Purkinje cell (primary cell): ENCODE measurements at places on chromosomes 13 and 19. TPM values are rescaled to one million over a fixed set of nuclear protein-coding genes. Genes with fewer than 3 reads are reported as not detected.

ZNF221 gene
- polyA plus RNA-seq, result 4.2 TPM in 1 of 2 replicates, not detected in the other

LIPE gene
- not detected in 2 replicates for polyA plus RNA-seq

PTGER1 gene
- polyA plus RNA-seq, result not detected in 2 replicates

TEKTIP1 gene
- polyA plus RNA-seq, result not detected in 2 replicates

CYSLTR2 gene
- not detected in 2 replicates for polyA plus RNA-seq

PEX11G gene
- polyA plus RNA-seq, result 0.42 TPM in 1 of 2 replicates, not detected in the other

PDX1 gene
- not detected in 2 replicates for polyA plus RNA-seq

THOP1 gene
- polyA plus RNA-seq, result 1.5 and 3.0 TPM in 2 replicates

HCST gene
- 2.0 and 3.8 TPM in 2 replicates for polyA plus RNA-seq

HIPK4 gene
- polyA plus RNA-seq, result 1.0 TPM in 1 of 2 replicates, not detected in the other

GAPDHS gene
- not detected in 2 replicates for polyA plus RNA-seq

UBE2M gene
- polyA plus RNA-seq, result 6.2 and 12.5 TPM in 2 replicates

RASAL3 gene
- 1.2 TPM in 1 of 2 replicates, not detected in the other for polyA plus RNA-seq

EBI3 gene
- not detected in 2 replicates for polyA plus RNA-seq

IGFL2 gene
- not detected in 2 replicates for polyA plus RNA-seq

SOHLH2 gene
- 0.63 and 1.1 TPM in 2 replicates for polyA plus RNA-seq

OLFM2 gene
- 0.45 and 2.6 TPM in 2 replicates for polyA plus RNA-seq

KRTDAP gene
- 0.58 and 1.7 TPM in 2 replicates for polyA plus RNA-seq

GJB6 gene
- 0.93 and 1.1 TPM in 2 replicates for polyA plus RNA-seq

TBC1D4 gene
- 35.2 and 40.2 TPM in 2 replicates for polyA plus RNA-seq

HSD17B14 gene
- 12.4 and 12.5 TPM in 2 replicates for polyA plus RNA-seq

CA11 gene
- polyA plus RNA-seq, result 38.0 and 43.7 TPM in 2 replicates
